ENCODE measurements at places on chromosomes 13 and 19. TPM values are rescaled to one million over a fixed set of nuclear protein-coding genes. Genes with fewer than 3 reads are reported as not detected.

DNA sequence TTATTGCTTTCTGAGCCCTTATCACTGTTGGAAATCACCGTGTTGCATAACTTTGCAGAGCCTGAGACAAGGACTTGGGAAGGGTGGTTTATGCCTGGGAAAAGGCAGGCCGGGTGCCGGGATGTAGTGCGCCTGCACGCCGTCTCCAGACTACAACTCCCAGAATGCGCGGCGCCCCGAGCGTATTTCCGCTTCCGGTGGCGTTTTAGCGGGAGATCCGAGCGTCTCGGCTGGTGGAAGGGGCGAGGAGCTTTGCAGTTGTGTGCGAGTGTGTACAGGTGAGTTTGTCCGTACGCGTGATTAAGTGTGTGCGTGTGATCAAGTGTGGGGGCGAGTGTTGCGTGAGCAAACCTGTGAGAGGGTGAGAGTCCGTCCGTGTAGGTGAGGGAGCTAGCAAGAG, 75.4 kb downstream of the PEG3 start:
- no peak overlapping the region for H3K27ac ChIP-seq
- no peak overlapping the region for H3K4me3 ChIP-seq
- H3K36me3 ChIP-seq: peaks cover 17% of the 10 kb centered on the region
- no peaks in the 10 kb centered on the region for H3K27me3 ChIP-seq

GRCh38 chr13:87656306-87656705, 14.9 kb upstream of the SLITRK5 start:
- H3K4me3 ChIP-seq: no peak overlapping the region
- H3K27me3 ChIP-seq: no peaks in the 10 kb centered on the region
- no peak for DNase-seq
- no peaks in the 10 kb centered on the region for H3K4me1 ChIP-seq
- no peak overlapping the region for H3K27ac ChIP-seq
- no peaks in the 10 kb centered on the region for H3K36me3 ChIP-seq

Gene PDCD2L
- 43.3 TPM for total RNA-seq

Gene RDH8
- total RNA-seq: 0.13 TPM

DNA sequence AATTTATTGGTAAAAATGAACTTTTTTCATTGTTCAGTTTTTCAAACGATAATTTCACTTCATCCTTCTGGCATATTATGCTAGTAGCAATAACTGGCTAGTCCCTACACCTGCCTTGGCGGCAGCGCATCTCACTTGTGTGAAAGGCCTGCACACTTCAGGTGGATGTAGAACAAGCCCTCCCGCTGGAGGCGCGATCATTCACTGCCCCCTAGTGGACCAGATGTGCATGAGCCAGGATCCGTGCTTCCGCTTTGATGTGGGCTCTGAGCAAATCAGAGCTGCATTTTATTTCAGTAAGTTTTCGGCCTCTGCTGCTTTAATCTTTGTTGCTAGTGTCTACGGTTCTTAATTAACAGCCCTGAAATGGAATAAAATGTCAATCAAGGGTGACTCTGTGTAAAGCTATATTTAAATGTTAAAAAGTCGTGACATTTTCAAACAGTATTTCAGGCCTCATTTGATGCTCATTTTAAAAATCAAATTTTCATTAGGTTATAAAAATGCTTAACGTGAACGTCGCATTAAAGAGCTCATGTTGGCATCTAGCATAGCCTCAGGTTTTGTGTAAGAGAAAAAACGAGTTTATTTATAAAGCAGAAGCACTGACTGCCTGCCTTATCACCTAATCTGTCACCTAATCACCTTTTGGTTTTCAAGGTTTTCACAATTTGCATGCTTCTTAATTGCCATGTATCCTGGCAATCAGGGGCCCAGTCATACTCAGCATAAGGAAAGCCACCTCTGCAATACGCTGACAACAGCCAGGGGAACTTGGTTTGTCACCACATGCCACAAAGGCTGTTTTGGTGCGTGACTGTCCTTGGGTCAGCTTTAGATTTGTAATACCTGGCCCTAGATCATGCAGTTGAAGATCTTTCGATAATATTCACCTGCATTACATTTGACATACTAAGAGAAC, 112.2 kb downstream of the TEX26 start:
- H3K36me3 ChIP-seq: no peaks in the 10 kb centered on the region
- no peaks in the 10 kb centered on the region for H3K27me3 ChIP-seq
- DNase-seq: peak; percentile 87
- H3K4me3 ChIP-seq: no peak overlapping the region

- no peak overlapping the region for H3K4me3 ChIP-seq
- peaks cover 7% of the 10 kb centered on the region for H3K36me3 ChIP-seq
- no peak for DNase-seq
Observed at GRCh38 chr19:33812388-33813330, 16.0 kb downstream of the KCTD15 start.

Measured in H9 (cell line).